ENCODE measurements at places on chromosomes 2 and 18. TPM values are rescaled to one million over a fixed set of nuclear protein-coding genes. Genes with fewer than 3 reads are reported as not detected.
A peak's percentile ranks its signal among the peaks of the same experiment; 100 is the strongest.

The KCNG2 gene
- total RNA-seq: 0.34 TPM

The PRKAG3 gene
- not detected for total RNA-seq

The SERPINB4 gene
- total RNA-seq: 0.53 TPM

The GALR1 gene
- total RNA-seq: 0.07 TPM

The SPDYA gene
- 0.30 TPM for total RNA-seq

The PIAS2 gene
- 50.7 TPM for total RNA-seq

The WNT6 gene
- total RNA-seq: not detected

The LHCGR gene
- 0.31 TPM for total RNA-seq

The MIB1 gene
- 57.6 TPM for total RNA-seq

The SAG gene
- not detected for total RNA-seq

DNA sequence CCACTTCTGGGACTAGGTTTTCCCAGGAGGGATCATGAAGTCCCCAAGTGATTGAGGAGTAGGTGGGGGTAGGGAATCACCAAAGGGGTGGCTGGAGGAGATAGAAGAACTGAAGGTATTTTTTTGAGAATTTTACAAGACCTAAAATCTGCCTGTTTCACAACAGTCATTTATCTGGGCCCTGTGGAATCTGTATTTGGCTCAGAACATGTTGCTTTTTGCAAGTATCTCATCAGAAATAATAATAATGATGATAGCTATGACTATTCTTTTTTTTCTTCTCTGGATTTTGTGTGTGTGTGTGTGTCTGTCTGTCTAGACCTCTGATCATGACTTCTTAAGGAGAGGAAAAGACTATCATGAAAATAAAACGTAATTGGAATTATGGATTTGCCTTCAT lies 13.9 kb downstream of the STON1 start:
- no peak for DNase-seq

DNA sequence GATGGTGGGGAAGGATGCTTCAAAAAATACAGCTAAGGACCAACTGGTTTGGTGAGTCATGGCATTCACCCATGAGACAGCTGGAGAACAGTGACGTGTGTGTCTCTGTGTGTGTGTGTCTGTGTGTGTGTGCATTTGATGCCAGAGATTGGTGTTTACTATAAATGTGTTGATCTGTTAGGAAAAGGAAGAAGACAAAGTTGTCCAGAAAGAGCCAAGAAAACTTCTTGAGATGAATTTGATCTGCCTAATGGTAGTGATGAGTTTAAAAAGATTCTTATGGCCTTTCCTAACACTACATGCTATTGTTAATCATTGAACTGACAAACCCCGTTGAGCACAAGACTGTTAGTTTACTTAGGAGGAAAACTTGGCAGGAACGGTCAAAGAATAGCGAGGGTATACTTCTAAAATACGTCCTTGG lies 36.4 kb upstream of the IL1R1 start:
- no peak for DNase-seq

GRCh38 chr2:139964721-139965440 lies 1184.7 kb upstream of the NXPH2 start:
- no peak for DNase-seq

DNA sequence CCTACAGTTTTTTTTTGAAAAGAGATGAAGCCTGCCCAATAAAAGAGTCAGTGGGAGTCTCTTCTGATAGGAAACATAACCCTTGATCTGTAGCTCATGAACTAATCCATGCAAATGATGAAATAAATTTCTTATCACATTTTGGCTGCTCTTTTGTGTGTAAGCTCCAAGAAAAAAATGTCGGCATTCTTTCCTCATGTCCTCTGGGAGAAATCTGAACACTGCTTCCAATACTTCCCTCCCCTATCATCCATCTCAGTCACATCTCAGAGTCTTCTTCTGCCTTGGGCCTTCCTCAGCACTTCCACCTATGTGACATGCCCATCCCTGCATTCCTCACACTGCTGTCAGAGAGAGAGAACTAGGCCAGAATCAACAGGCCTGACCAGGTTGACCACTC lies 395.7 kb upstream of the ST6GAL2 start:
- DNase-seq: no peak

- no peak for DNase-seq
Measured at GRCh38 chr18:25289001-25289631, 62.9 kb downstream of the ZNF521 start.

DNA sequence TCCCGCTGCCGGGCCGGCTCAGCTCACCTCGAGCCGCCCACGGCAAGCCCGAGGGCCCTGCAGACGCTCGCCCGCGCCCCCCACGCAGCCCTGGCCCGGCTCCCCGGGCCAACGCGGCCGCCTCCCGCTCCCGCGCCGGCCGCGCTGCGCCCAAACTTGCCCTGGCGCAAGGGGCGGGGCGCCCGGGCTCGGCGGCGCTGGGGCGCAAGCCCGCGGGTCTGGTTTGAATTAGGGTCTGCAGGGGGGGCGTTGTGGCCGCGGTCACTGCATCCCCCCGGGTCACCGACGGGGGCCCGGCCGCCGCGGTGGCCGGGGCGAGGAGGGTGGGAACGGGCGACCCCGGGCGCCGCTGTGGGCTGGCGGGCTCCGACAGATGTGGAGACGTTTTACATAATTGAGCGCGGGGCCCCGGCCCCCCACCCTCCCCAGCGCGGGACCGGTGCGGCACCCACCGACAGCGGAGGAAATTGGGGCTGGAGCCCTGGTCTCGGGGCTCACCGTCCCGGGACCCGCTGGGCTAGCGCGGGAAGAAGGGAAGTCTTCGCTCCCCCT lies 690 bp downstream of the SDC1 start:
- no peak for DNase-seq

GRCh38 chr18:1663879-1664705 lies 759.4 kb downstream of the ADCYAP1 start:
- peak; percentile 78 for DNase-seq

DNA sequence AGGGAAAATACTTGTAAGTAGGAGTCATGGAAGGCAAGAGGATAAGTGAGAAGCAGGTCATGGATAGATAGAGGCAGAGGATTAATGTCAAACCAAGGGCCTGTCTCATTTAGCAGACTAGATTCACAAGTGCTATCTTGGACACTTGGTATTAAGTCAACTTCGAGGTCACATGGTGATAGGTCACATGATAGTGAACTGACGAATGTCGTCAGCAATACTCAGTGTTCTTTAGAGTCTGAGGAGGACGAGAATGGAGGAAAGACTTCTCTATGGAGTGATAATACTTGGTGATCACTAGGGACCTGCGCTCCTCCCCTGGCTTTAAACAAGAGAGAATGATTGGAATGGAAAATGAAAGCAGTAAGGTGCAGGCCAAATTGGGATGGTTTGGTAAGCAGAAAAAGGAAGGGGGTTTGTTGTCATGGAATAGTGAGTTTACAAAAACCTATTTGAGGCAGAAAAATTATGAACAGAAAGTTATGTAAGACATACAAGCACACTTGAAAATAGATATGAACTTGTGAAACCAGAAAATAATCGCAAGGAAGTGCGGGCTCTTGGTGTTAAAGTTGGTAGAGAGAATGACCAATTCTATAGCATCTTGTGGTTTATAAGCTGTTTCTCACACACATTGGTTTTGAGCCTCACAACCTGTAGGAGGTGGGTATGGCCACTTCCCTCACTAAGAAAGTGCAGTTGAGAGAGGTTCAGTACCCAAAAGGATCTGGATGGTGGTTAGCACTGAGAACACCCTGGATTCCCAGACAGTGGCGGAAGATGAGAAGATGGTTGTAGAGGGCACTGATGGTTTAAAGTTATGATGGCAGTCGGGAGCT lies 141.5 kb downstream of the WDSUB1 start:
- DNase-seq: no peak

DNA sequence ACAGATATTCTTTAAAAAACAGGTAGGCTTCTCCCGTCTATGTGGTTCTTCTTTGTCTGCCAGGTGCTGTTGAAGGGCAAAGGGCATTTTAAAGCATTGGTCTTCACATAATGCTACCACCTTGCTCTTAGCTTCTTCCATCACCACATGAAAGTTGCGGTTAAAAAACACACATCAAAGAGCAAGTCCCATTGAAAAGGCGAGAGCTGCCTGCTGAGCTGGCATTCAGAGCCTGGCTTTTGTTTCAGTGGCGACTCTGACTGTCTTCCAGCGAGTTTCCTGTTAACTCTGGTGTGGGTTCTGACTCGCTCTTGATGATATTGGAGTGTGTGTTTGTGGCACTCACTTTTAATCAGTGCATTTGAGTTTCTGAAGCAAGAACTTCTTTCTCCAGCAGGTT lies 624.9 kb upstream of the FANCL start:
- DNase-seq: peak; percentile 53

DNA sequence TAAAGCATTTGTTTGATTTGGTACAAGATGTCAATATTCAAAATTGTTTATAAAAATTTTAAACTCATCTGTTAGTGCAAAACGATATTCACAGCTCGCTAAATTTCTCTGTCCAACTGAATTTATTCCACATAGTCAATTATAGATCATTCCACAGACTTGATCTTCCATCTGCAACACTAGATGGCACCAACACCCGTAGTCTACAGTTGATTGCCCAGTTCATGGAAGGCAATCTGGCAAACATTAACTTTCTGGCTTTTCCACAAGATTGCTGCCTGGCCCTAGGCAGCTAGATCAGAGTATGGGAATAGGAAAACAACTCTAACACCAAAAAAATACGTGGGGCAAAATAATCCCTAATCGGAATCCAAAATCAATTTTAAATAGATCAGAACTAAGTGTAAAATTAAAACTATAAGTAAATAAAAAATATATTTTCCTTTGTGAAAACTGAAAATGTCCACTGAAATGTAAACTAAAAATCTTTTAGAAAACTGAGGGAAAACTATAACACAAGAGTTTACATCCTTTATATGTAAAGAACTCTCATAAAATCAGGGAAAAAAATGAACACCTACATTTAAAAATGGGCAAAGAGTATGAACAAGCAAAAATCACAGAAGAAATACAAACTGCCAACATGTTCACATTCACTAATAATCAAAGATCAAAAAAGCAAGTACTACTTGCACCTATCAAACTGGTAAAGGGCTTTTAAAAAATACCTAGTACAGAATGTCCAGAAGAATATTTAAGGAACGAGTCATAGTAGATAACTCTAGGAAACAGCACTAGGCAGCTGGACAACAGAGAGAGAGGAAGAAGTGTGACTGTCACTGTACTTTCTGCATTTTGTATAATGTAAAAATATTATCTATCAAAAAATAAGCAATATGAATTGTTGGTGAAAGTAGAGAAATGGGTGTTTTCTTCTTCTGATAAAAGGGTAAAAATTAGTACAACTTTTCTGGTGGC lies 35.0 kb downstream of the RTN4 start:
- peak; percentile 21 for DNase-seq

DNA sequence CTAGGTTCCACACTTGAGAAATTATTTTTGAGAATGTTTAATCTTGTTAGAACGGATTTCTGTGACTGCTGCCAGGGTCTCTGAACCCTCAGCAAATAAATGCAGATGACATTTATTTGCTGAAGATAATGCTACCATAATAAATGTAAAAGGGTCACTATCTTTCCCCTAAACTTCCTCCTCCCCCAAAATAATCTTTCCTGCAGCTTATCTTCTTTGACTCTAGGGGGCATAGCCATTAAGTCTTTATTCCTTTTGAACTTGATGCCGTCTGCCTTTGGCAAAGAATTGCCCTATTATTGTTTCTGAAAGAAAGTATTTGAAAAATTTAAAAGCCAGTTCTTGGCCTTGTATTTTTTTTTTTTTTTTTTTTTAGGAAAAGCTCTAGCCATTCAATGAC lies 63.6 kb upstream of the ACSL3 start:
- no peak for DNase-seq

- DNase-seq: no peak
Measured at GRCh38 chr2:219169930-219170654, at the start of gene SLC23A3. Gene SLC23A3 (minus strand): TSS chr2:219170029. CDS start chr2:219169984, 45 bp downstream.

- no peak for DNase-seq
Measured at GRCh38 chr18:7775843-7776242, 208.7 kb downstream of the PTPRM start.

DNA sequence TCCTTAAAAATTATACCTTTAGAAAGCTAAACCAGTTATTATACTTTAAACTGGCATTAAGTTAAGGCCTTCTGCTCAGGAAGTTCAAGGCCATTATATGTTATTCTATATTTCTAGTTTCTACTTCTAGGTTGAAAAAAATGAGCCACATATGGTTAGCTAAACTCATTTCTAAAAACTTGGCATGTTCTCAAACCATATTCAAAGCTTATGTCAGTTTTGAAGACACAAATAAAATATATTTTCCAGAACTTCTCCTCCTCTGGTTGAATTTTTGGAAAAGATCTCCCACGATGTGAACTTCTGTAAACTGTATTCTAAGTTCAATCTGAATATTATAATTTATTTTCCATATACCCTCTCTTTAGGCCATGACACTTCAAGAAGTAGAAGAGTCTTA lies 103.5 kb downstream of the NYAP2 start:
- no peak for DNase-seq

DNA sequence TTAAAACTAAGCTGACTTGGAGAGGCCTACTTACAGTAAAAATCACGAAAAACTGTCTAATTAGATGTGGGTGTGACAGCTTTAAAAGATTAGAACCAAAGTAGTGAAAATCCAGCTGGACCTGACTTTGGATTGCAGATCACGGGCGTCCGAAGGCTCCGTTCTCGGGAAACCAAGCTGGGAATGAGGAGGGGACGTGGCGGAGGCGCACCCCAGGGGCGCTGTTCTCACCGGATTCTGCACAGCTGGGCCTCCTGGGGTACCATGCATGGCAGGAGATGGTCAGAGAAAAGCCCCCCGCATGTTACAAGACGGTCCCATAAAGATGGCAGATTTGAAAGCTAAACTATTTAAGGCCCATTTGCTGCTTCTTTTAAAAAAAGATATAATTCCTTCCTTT lies 5.0 kb upstream of the OTOS start:
- DNase-seq: no peak

GRCh38 chr18:44778788-44779187 lies 98.1 kb downstream of the SETBP1 start:
- no peak for DNase-seq

DNA sequence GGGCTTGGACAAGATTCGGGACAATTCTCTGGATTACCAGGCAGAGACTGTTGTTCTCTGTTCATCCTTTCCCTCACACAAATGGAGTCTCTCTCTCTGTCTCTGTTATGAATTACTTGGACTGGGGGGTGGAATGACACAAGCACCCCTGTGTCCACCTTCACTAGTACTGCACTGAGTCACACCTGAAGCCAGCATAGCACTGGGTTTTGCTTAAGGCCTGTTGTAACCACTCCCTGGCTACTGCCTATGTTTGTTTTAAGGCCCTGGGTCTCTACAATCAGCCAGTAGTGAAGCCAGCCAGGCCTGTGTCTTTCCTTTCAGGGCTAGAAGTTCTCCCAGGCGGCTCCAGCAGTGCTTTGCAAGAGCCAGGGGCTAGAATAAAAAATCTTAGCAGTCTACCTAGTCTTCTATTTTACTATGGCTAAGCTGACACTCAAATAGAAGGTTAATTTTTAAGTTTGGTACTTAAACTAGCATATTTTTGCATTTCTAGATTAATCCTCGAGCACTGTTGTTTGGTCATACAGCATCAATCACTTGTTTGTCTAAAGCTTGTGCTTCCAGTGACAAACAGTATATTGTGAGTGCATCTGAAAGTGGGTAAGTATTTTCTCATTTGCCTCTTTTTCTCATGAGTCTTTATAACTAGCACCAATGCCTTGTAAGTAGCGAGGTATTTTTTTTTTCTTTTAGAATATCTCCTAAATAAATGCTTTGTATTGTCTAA lies 27.8 kb downstream of the WDR7 start:
- DNase-seq: no peak
